IMR-90 (cell line): ENCODE measurements at places on chromosomes 6 and 20. TPM values are rescaled to one million over a fixed set of nuclear protein-coding genes. Genes with fewer than 3 reads are reported as not detected.

ME1 gene
- total RNA-seq = 24.4 and 32.2 TPM in 2 replicates

SMLR1 gene
- not detected in 2 replicates for total RNA-seq

GDAP1L1 gene
- not detected in 2 replicates for total RNA-seq

CENPW gene
- 8.2 and 15.0 TPM in 2 replicates for total RNA-seq

POPDC3 gene
- 25.8 and 29.4 TPM in 2 replicates for total RNA-seq

PTCRA gene
- not detected in 2 replicates for total RNA-seq

LPA gene
- total RNA-seq = not detected in 2 replicates

HLA-DPA1 gene
- total RNA-seq = not detected in 2 replicates

MOXD1 gene
- 10.0 and 10.6 TPM in 2 replicates for total RNA-seq

TSHZ2 gene
- total RNA-seq = under 0.01 TPM in 1 of 2 replicates, not detected in the other

AIF1 gene
- not detected in 2 replicates for total RNA-seq

SLC32A1 gene
- not detected in 2 replicates for total RNA-seq

SPATS1 gene
- not detected in 2 replicates for total RNA-seq

WASF1 gene
- 3.0 and 4.4 TPM in 2 replicates for total RNA-seq

C20orf204 gene
- total RNA-seq = 0.18 and 0.28 TPM in 2 replicates
